ENCODE measurements at places on chromosomes 16 and 17. TPM values are rescaled to one million over a fixed set of nuclear protein-coding genes. Genes with fewer than 3 reads are reported as not detected.

Gene TBC1D3G
- total RNA-seq = not detected

Gene SEC14L5
- total RNA-seq = 0.82 TPM

Gene TBC1D28
- total RNA-seq = not detected

Gene DPEP3
- not detected for total RNA-seq

Measured in cerebellum (tissue), 4 donors.